ENCODE measurements at places on chromosomes 3 and 15. TPM values are rescaled to one million over a fixed set of nuclear protein-coding genes. Genes with fewer than 3 reads are reported as not detected.

DNA sequence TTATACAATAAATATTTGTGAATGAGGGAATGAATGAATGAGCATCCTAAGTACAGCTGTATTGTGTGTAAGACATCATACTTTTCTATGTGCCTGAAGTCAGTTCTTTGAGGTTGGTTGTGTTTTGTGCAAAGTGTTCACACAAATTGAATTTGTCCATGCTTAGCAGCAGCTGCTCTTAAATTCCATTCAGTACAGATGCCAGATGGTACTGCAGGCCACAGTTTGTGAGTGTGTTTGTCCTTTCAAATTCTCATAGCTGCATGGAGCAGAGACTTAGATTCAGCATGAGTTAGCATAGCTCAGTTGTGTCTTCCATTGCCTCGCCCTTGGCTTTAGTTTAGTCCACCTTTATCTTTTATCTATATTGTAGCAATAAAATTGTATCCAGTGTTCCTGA lies 3.8 kb upstream of the ZNF385D start:
- no peak for DNase-seq

DNA sequence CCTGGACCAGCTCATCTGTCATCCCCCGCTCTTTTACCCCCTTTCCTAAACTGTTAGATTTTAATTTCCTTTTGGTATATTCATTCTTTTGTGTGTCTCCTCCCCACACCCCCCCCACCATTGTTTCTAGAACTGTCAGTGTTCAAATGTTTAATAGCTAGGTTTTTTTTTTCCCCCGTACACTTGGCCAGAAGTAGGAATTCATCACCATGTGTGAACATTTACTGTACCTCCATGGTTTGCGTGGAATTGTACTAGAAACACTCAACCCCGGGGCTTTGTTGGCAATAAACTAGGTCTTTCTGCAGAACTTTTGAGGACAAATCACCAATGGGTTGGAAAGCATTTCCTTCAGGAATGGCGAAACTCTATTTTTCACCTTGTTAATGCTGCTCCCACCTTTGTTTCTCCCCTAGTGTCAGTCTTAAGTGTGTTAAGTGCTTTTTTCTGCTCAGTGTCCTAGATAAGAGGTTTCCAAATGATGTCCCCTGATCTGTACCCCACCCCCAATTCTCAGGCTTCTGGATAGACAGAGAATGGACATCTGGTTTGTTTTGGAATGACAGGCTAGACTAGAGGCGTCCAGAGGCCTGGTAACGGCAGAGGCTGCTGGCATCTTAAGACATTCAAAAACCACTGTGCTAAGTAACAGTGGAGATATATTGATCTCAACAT lies 76.8 kb downstream of the SMAD3 start:
- DNase-seq: no peak

- DNase-seq: no peak
Observed at GRCh38 chr3:177527182-177527581, 329.9 kb upstream of the TBL1XR1 start.

DNA sequence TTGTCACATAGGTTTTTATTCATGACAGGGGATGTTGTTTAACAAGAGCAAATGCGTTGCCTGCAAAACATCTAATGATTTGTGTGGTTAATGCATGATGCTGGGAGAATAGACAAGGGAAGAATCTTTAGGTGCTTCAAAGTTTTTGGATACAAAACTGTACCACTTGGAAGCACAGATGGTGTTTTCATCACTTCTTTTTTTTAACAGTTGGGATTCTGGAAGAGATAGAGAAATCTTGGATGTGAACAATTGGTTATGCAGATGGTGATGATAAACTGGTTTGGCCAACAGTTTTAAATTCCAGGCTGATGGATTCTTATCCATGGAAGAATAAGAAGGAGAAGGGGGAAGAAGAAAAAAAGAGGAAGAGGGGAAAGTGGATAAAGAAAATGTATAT lies 379.4 kb downstream of the KCNH8 start:
- no peak for DNase-seq

Gene CCR1
- total RNA-seq: 0.51 TPM

Gene CAPN3
- 9.2 TPM for total RNA-seq
